ENCODE measurements at places on chromosomes 7 and 10.
A peak's percentile ranks its signal among the peaks of the same experiment; 100 is the strongest.

DNA sequence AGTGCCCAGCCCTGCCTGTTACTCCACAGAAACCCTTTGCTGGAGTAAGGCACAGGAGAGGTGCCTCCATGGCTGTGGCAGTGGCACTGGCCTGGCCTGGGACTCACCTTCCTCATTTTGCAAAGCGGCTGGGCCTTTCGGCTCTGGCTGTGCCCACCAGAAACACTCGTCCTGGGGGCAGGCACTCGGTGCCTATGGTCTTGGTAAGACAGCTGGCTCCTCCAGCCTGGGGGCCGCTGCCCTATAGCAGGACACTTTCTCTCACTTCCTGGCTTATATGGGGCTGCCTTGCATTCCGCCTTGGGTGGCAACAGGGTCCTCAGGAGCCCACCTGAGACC is 13.2 kb downstream of the ZMIZ1 start:
- DNase-seq = no peak

DNA sequence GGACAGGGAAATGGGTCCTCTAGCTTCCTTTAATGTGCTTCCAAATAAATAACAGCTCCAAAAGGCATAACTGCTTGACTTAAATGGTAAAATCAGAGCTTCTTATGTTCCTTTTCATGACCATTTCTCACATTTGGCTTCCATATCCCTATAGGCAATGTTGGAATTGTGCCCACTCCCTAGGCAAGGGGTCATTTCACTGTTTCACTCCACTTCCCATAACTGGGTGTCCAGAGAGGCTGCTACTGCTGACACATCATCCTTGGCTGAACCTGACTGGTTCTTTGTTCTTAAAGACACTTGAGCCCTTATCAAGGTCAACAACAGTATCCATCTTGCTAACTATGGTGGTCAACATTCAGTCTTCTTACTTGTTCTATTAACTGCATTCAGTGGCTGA is 37.1 kb downstream of the PRTFDC1 start:
- no peak for DNase-seq

DNA sequence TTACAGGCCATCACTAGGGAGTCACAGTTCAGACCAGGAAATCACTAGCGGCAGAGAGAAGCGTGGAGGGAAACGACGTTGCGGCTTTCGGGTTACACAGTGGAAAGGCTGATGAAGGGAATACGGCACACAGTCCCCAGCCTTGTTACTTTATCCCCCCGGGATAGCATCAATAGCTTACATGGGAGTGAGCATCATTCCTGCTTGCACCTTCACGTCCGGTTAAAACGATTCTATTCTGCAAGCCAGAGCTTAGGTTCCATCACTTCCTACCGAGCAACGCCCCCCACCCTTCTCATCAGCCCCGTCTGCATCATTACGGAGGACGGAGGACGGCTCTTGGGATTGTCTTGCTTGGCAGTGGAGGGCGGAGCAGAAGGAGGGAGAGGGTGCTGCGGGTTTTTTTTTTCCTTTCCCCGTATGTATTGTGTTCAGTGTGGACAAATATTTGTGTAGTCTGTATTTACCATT is 124.9 kb downstream of the CLEC2L start:
- DNase-seq = no peak

DNA sequence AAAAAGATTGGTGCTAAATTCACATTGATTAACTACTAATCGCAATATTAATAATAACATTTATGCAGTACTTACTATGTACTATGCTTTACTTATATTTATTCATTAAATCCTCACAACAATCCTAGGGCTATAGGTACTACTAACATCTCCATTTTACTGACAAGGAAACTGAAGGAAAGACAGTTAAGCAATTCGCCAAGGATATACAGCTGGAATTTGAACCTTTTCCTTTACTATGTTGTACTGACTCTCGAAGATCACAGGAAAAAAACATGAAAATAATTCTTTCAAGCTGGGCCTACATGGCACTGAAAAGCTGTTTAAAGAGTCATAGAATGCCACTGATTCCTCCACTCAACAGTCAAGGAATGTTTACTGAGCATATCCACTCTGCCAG is 185.4 kb downstream of the IPMK start:
- no peak for DNase-seq

- no peak for DNase-seq
These were observed 462.1 kb upstream of the GALNT17 start for GRCh38 chr7:70669854-70670253.

GRCh38 chr10:62069452-62070178 is 168.1 kb downstream of the ARID5B start:
- no peak for DNase-seq

DNA sequence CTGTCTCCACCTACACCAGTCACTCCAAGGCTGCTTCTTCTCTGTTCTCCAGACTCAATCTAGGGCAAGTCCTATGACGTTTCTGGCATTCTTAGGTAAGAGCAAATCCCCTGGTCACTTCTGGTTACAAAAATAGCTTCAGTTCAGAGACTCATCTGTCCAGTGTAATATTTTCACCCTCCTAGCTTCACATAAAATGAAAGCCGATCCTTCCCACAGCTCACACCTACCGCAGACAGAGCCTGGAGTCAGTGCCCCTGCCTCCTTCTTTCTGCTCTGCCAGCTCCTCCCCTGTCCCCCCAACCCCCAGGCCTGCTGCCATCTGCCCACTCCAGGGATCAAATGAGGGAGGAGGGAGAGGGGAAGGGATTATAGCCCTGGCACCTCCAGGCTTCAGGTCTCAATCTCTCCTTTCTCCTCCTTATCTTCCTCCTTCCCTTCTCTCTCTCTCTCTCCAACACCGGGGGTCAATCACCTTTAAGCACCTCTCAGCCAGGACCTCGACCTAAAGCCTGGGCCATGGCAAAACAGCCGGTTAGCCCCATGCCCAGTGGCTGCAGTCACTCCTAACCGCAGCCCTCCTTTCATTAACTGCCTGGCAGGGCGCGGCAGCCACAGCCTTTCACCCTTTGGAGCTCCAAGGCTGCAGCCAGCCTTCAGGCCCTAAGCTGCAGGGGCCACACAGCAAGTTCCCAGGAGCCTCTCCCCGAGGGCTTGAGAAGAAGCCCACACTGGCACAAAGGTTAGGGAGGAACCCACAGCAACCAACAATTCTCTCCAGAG is 292.6 kb upstream of the MGMT start:
- no peak for DNase-seq

DNA sequence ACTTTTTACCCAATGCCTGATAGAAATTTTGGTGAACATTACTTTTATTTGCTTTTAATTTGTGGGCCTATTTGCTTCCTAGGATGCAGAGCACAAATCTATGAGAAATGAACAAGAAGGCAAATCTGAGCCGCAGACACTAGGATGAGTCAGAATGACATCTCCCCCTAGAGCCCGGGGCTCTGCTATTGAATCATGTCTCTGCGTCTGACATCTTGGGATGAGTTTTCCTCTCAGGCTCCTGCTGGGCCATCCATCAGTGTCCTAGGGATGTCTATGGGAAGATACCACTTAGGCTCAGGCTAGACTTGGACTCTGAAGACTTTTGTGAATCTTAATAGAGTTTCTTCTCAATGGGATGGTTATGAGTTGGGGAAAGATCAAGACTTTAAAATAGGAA is 157.3 kb upstream of the MTPN start:
- no peak for DNase-seq

- no peak for DNase-seq
These were observed 138.3 kb upstream of the FGFR2 start for GRCh38 chr10:121736315-121737130.

GRCh38 chr7:108059526-108059925 is 56.6 kb upstream of the LAMB1 start:
- no peak for DNase-seq

- DNase-seq = no peak
These were observed 45.5 kb upstream of the HDAC9 start for GRCh38 chr7:18450019-18450418.

- no peak for DNase-seq
These were observed 56.4 kb upstream of the PLPP4 start for GRCh38 chr10:120400601-120401000.

DNA sequence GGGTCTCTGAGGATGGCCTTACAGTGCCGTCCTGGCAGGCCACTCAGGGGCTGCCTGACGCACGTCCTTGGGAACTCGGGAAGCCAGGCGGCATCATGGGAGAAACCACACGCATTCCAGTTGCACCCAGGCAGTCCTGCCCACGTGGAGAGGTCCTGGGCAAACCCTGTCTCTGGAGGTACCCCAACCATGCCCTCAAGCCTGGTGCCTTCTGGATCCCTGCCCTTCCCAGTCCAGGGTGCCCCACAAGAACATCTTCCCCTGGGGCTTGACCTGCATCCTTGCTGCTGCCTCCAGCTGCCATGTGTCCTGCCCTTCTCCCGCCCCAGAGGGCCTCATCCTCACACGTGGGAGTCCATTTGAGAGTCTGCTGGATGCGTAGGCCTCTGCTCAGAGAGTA is 200.3 kb upstream of the PPP2R2D start:
- no peak for DNase-seq

- DNase-seq = no peak
These were observed 40.9 kb downstream of the PPIF start for GRCh38 chr10:79387974-79388850.

DNA sequence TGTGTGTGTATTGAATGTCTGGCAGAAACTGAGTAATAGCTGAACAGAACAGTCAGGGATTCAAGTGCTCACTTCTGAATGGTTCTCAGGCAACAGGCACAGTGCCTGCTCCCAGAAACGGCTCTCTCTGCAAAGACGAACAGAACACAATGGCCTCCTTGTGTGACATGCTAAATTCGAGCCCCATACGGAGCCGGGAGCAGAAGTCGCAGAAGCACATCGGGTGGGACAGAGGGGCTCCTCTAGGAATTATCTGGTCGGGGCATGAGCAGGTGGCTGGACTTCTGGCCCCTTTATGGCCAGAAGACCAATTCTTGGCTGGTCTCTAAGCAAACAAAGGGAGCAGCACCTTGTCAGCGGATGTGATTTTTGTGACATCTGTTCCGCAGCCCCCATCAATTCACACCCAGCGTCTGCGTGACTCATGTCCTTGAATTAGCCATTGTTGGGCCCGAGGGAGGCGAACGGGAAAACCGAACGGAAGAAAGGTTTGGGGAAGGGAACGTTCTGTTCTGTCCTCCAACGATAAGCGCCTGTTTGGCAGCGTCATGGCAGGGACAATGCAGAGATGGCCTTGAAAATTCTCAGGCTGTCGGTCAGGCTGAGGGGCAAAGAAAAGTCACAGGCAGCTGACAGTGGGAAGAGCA is 47.3 kb upstream of the NPTX2 start:
- no peak for DNase-seq

- no peak for DNase-seq
These were observed 64.6 kb upstream of the KCNMA1 start for GRCh38 chr10:77702166-77702565.

GRCh38 chr7:30285536-30286284 is 1.3 kb downstream of the ZNRF2 start:
- peak; percentile 17 for DNase-seq

DNA sequence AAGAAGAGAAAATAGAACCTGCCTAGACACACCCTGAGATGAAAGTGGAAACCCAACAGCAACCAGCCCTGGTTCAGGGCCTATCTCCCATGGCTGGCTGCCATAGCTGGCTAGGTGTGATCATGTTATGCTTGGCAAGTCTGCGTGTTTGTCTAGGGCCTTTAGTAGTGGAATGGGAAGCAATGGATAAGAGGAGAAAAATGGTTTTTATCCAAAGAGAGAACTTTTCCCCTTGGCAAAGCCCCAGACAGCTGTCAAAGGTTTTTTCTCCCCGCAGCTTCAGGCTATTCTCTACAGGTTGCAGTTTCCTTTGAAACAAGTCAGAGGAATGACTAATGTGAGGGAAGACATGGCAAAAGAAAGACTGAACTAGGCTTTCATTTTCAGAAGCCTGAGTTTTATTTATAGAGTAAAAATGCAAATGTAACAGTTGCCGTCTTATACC is 161.5 kb downstream of the SEMA3D start:
- no peak for DNase-seq

GRCh38 chr7:107926481-107926880 is 35.5 kb downstream of the DLD start:
- no peak for DNase-seq

GRCh38 chr7:73715648-73716317 is 3.7 kb downstream of the STX1A start:
- DNase-seq = no peak

- DNase-seq = no peak
These were observed 200.1 kb downstream of the SKAP2 start for GRCh38 chr7:26664274-26664673.

DNA sequence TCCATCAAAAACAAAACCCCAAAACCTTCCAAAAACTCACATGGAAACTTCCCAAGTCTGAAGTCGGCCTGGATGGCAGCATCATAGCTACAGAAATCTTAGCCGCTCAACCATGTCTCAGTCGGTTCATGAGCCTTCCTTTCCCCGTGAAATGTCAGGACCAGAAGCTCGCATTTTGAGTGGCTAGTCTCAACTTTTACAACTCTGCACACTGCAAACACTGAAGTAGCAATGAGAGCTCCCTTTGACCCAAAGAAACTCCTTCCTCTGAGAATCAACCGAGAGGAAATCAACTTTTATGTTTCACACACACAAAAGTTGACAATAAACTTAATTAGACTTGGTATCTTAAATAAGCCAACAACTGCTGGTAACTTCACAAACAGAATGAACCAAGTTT is 37.6 kb upstream of the RNF32 start:
- no peak for DNase-seq

GRCh38 chr7:109699661-109700060 is 1130.0 kb downstream of the DNAJB9 start:
- DNase-seq = no peak

- no peak for DNase-seq
These were observed 31.7 kb downstream of the GPR22 start for GRCh38 chr7:107501593-107501992.

DNA sequence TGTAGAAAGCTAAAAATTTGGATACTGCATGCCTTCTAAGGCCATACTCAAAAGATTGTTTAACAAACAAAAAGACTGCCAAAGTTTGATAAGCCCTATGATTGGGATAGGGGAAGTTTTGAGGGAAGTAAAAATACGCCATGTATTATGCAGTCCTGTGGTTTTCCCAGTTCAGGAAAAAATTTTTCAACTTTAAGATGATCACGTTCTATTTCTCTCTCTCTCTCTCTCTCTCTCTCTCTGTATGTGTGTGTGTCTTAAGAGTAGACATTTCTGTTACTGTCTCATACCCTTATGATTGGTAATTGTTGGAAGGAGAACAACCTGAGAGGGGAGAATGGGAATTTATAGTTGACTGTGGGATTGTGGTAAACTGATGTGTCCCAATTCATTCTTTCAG is 69.1 kb upstream of the CYP26C1 start:
- no peak for DNase-seq

- DNase-seq = no peak
These were observed 24.6 kb downstream of the VSIR start for GRCh38 chr10:71748671-71749191.

- DNase-seq = no peak
These were observed 65.1 kb downstream of the RGS10 start for GRCh38 chr10:119477444-119477843.

DNA sequence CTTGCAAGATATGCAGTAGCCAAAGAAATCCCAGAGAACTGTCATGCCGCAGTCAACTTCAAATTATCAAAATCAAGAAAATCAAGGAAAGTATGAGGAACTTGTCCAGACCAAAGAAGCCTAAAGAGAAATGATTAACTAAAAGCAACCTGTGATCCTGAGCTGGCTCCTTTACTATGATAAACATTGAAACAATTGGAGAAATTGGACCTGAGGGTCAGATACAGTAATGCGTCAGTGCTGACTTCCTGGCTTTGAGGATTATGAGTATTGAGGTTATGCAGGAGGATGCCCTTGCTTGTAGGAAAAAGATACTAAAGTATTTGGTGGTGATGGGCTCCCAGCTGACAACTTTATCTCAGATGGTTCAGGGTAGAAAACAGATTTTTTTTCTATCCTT is 324.7 kb upstream of the AKR1E2 start:
- DNase-seq = no peak

GRCh38 chr7:12369072-12369471 is 34.6 kb downstream of the VWDE start:
- no peak for DNase-seq
